ENCODE measurements at places on chromosomes 13 and 19.
A peak's percentile ranks its signal among the peaks of the same experiment; 100 is the strongest.

DNA sequence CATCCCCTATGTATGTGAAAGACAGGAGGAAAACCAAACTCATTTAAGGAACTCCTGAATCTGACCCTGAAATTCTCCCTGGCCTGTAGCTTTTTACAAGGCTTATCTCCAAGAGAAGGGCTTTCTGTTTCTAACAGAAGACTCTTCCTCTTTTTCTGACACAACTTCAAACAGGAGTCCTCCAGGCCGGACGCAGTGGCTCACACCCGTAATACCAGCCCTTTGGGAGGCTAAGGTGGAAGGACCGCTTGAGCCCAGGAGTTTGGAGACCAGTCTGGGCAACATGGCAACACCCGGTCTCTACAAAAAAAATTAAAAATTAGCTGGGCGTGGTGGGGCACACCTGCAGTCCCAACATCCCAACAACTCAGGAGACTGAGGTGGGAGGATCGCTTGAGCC is 41.9 kb downstream of the CARS2 start:
- DNase-seq: no peak

GRCh38 chr19:10116085-10116865 is 3.4 kb downstream of the EIF3G start:
- no peak for DNase-seq

DNA sequence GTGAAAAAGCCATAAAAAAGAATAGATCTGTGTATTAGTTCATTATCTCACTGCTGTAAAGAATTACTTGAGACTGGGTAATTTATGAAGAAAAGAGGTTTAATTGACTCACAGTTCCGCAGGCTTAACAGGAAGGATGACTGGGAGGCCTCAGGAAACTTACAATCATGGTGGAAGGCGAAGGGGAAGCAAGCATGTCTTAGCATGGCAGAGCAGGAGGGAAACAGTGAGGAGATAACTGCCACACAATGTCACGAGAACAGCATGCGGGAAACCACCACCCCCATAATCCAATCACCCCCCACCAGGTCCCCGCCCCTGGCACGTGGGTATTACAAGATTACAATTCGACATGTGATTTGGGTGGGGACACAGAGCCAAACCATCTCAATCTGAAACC is 39.1 kb upstream of the EEF1AKMT1 start:
- DNase-seq: no peak

- no peak for DNase-seq
Measured at GRCh38 chr13:77893066-77893465, 25.6 kb downstream of the EDNRB start.

DNA sequence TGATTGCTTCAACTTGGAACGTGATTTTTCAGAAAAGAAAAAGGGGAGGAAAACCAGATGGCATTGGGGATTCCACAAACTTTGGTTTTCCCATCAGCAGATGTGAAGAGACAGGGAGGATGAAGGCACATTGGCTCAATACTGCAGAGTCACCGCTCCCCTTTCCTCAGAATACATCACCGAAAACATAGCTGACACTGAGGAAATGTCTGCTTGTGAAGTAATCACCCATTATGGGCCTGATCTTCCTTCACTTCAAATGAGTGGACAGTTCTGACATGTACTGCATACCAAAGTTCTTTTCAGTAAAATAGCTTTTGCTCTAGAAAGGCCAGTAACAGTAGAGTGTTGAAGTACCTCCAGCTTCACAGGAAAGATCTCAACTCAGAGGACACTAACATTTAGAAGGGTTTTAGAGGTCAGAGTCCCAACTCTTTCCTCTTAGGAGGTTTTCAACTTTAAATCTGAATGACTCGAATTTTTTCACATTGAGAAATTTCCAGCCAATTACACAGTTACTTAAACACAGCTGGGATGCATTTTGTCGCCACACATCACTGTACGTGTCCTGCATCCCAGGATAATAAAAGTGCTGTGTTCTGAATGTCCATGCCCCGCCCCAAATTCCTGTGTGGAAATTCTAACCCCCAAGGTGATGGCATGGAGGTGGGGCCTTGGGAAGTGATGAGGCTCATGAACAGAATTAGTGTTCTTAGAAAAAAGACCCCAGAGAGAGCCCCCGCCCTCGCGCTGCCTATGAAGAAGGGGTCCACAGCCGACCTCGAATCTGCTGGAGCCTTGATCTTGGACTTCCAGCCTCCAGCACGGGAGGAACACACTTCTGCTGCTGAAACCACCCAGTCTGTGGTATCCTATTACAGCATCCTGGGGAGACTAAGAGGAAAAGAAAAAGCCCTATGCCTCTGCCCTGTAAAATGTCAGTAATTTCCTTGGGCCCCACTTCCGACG is 77.7 kb downstream of the COL4A1 start:
- DNase-seq: no peak

DNA sequence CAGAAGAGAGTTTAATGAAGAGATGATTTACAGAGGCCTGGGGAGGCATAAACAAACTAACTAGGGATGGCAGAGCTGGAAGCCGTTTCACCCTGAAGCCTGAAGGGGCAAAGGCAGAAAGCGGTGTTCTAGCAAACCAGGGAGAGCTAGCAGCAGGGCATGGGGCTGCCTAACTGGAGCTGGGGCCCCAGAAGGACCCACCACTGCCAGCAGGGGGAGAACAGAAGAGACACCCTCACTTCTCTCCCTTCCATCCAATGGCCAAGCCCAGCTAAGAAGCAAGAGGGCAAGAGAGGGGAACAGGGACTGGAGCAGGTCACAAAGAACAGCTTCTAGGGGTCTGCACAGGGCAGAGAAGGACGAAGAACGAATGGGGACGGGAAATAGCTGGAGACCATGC is 195.5 kb downstream of the KATNAL1 start:
- DNase-seq: peak; percentile 18

DNA sequence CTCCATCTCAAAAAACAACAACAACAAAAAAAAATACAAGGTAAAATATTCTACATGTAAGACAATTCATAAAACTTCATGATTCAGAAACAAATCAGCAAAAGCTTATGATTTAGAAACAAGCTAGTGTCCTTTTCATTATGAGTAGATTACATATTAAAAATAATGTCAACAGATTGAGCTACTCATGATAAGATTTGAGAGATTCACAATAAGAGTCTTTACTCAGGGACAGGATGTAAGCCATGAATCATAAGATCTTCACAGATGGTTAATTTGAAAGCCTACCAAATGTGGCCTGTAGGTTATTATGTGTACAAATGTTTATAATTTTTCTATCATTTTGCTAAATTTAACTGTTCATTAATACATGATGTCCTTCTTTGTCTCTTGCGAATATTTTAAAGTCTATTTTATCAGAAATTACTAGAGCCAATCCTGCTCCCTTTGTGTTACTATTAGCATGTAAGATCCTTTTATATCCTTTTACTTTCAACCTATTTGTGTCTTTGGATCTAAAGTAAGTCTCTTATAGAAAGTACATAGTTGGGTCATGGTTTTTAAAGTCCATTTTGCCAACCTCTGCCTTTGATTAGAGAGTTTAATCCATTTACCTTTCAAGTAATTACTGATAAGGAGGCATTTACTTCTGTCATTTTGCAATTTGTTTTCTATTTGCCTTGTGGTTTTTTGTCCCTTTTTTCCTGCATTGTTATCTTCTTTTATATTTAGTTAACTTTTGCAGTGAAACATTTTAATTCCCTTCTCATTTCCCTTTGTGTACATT is 68.3 kb upstream of the RXFP2 start:
- no peak for DNase-seq

GRCh38 chr13:57425531-57425930 is 206.0 kb upstream of the PCDH17 start:
- DNase-seq: no peak

- DNase-seq: no peak
Measured at GRCh38 chr19:37593996-37594303, 642 bp downstream of the ZNF571 start.

- no peak for DNase-seq
Measured at GRCh38 chr19:51292971-51293370, 18.5 kb upstream of the IGLON5 start.

DNA sequence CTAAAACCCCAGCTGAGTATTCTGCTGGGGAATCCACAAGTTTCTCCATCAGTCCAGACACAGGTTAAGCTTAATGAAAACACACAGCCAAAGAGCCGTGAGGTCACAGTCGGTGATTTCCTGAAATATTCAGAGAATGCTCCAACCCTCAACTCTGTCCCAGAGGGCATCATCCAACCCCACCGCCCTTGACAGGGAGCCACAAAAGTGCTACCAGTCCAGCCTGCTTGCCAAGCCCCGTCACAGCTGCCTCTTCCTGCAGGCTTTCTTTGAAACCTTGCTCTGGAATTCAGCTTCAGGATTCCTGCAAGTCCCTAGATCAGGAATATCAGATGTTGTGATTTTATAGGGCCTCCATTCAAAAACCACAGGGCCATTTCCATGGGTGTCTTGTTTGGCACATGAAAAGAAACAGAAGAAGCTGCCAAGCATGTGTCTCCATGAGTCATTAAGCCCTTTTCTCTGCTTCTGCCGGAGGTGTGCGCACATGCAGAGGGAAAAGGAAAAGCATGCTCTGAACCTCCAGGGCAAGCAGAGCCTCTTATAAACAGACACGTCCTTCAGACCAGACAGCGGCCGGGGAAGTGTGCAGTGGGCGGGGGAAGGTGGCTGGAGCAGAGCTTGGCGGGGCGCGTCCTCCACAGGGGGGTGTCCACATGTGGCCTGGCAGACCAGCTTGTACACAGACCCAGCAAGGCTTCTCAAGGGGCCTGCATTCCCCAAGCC is 164.7 kb downstream of the KATNAL1 start:
- no peak for DNase-seq

GRCh38 chr19:31723101-31723500 is 373.9 kb upstream of the TSHZ3 start:
- no peak for DNase-seq

DNA sequence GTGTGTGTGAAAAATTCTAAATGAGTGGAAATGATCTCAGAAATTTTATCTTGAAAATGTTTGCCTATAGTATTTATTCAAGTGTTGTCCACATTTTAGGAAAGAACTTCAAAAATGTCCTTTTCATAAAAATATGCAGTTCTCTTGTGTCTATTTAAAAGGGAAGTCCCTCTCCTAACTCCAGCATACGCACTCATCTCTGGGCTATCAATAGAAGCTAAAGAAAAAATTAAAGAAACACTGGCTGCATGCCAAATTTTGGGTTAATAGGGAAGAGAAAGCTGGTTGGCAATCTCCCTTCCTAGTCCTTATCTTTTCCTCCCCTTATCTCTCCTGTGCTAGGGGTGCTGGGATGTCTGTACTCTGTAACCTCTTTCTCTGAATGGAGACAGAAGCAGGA is 313.3 kb downstream of the ENOX1 start:
- no peak for DNase-seq

DNA sequence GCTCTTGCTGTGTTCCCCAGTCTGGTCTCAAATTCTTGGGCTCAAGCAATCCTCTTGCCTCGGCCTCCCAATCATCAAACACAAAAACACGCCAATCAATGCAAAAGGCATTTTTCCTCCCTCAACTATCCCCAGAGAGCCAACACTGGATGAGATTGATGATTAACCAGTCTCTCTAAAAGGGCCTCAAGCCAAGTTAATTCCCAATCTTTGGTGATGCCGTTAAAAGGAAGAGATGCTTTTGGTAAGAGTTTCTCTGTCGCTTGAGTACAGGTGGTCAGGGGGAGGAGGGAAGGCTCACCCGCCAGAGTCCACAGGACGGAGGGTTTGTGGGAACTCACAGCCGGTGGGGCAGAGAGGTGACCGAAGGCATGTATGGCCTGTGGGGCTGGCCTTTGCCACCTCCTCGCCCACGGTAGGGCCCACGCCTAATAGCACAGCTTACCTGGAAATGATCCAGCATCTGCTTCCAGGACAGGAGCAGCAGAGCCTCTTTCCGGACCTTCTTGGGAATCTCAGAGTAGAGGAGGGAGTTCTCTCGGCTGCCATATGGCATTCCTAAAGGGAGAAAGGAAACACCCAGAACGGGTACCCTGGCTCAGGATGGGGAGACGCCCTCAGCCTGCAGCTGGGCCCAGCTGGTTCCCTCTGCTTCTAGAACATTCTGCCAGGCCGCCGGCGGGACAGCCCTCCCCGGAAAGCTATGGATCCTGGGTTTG is 18.1 kb downstream of the DPP9 start:
- no peak for DNase-seq

DNA sequence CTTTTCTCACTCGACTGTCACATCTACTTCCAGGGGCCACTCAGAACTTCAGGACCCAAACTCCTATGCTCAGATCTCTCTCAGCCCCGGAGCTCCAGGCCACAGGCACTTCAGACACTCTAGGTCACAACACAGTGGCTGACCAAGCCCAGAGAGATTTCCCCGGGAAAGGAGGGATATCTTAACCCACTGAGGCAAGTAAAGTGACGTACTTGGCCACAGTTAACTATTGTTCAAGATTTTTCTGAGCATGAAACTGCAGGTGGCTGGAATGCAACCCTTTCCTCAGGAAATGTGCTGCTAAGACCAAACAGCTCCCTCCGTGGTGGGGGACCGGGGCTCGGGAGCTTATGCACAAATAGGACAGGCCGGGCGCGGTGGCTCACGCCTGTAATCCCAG is 23.9 kb downstream of the OPA3 start:
- no peak for DNase-seq

DNA sequence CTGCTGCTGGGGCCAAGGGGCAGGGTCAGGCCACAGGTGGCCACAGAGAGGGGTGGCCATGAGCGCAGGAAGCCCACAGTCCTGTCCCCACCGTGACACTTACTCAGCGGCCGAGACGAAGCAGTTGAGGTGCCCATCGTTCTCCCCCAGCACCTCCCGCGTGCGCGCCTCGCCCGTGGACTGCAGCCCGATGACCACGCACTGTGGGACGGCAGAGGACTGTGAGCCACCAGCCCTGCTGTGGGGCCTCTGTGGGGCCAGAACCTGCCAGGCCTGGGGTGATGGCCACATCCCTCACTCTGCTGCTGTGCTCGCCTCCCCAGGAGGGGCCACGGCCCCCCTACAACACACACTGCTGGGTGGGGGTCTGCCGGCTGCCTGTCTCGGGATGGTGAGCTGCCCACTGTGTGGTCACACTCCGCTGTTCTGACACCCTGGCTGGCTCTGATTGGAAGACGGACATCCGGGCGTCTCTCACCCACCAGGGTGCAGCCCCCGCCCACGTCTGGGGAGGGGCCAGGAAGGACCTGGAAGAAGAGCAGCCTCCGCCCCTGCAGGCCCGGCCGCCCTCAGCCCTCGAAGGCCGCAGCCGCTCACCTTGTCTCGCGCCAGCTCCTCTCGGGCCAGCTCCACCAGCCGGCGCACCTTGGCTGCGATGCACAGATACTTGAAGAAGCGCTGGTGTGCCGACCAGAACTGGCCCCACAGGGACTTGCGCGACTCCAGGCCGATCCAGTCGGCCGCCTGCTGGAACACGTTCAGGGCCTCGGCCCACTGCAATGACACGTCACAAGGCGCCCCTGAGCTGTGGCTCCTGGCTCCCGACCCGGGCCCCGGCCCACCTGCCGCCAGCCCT is 13.2 kb downstream of the GPX4 start:
- DNase-seq: no peak

GRCh38 chr13:48346583-48346982 is 43.0 kb downstream of the RB1 start:
- no peak for DNase-seq

GRCh38 chr19:30049846-30050667 is 108.0 kb downstream of the URI1 start:
- DNase-seq: no peak

DNA sequence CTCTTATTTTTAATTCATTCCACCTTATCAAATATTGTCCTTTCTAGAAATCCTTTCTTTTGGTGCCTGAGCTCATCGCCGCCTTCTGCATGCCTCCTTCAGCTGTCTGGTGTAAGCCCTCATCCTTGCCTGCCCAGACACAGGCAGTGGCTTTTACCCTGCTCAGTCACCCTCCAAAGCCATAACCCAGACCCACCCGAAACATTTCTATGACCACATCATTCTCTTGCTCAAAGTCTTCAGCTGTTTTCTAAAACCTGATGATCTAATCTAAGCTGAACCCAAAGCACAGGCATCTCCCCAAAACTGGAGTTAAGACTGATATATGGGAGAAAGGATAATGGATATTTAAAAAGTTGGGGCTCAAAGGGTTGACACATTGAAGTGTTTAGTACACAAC is 753.7 kb upstream of the SGCG start:
- no peak for DNase-seq
